Activated CD4-positive, alpha-beta T cell treated with anti-CD3 and anti-CD28 coated beads, Interleukin-2, amount 10 ng/mL, durations not matched to agents 24 days and 14 days (primary cell): ENCODE measurements at places on chromosomes 16 and 17. TPM values are rescaled to one million over a fixed set of nuclear protein-coding genes. Genes with fewer than 3 reads are reported as not detected.

DNA sequence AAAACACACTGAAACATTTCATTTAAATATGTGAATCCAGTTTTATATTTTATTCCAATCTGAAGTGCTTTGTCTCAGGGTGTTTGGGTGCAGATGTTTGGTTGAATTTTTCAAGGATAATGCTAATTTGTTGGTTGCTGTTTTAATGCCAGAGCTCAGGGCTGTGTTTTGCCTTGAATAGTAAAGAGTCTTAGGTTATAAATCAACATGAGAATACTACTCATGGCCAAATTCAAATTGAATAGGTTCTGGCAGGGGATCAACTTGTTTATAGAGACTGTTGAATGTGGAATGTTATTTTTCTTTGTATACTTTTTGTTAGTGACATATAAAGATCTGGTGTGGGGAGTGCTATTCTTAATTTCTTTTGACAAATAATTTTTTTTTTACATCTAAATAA lies 18.8 kb downstream of the TOM1L1 start:
- DNase-seq, result no peak

The ZNF319 gene
- total RNA-seq, result 8.0 and 8.3 TPM in 2 replicates

- peak; percentile 55 for DNase-seq
Measured at GRCh38 chr16:628321-629061, 2.3 kb upstream of the WFIKKN1 start.

GRCh38 chr16:17034477-17035252 lies 436.1 kb downstream of the XYLT1 start:
- DNase-seq, result no peak

DNA sequence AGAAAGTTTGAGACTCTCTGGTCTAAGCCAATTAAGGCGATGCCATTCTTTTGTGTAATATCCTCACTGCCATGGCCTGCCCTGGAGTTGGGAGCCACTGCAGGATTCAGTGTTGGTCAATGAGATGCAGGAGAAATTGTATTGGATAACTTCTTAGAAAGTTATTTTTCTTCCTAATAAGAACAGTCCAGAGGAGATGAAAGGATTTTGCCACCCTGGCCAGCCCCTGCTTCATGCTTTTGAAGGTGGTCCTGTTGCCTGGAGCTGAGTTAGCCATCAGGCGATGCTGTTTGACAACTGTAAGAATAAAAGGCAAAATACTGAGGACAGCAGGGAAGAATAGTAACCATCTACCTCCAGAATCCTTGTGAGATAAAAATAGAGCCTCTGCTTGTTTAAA lies 35.4 kb upstream of the CNTNAP4 start:
- DNase-seq, result no peak
